HEK293T (cell line): ENCODE measurements at places on chromosomes 11 and 22.
A peak's percentile ranks its signal among the peaks of the same experiment; 100 is the strongest.

GRCh38 chr11:42239188-42239587 is 779.7 kb upstream of the LRRC4C start:
- no peak for DNase-seq

GRCh38 chr11:9143721-9144120 is 52.3 kb upstream of the SCUBE2 start:
- DNase-seq = no peak

DNA sequence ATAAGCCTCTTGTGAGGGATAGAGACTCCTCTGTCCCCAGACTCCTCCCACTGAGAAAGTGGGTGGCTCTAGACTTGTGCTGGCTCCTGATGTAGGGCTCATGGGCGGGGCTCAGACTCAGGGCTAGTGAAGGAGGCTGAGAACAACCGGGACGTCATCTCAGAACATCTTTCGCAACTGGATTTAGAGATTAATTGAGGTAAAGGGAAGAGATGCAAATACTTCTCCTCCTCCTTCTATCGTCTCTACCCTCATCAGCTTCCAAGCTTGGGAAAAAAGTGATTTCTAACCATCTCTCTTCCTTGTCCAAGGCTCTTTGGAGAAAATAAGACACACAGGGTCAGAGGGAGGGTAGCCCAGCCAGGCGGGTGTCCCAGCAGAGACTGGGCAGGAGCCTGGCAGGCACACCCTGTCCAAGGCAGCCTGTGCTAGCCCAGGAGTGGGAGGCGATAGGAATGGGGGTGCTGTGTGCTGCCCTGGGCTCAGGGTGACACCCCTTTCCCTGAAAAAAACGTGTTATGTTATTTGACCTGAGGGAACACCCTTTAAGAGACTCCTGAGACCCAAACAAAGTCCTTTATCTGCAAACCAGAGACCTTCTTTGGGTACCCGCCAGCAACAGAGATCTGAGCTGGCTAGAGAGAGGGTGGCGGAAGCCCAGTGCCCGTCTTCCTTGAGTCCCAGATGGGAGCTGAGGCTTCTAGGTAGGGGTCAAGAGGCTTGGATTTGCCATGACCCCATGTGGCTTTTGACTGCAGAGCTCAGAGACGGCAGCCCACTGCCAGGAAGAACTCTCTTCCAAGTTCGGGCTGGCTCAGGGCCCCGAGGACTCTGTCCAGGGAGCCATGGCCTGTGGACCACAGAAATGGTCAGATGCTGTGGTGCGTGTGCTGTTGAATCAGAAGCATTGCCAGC is 160.9 kb downstream of the ADAMTS15 start:
- no peak for DNase-seq

GRCh38 chr11:123083623-123084029 is 21.7 kb upstream of the HSPA8 start:
- peak; percentile 49 for DNase-seq

DNA sequence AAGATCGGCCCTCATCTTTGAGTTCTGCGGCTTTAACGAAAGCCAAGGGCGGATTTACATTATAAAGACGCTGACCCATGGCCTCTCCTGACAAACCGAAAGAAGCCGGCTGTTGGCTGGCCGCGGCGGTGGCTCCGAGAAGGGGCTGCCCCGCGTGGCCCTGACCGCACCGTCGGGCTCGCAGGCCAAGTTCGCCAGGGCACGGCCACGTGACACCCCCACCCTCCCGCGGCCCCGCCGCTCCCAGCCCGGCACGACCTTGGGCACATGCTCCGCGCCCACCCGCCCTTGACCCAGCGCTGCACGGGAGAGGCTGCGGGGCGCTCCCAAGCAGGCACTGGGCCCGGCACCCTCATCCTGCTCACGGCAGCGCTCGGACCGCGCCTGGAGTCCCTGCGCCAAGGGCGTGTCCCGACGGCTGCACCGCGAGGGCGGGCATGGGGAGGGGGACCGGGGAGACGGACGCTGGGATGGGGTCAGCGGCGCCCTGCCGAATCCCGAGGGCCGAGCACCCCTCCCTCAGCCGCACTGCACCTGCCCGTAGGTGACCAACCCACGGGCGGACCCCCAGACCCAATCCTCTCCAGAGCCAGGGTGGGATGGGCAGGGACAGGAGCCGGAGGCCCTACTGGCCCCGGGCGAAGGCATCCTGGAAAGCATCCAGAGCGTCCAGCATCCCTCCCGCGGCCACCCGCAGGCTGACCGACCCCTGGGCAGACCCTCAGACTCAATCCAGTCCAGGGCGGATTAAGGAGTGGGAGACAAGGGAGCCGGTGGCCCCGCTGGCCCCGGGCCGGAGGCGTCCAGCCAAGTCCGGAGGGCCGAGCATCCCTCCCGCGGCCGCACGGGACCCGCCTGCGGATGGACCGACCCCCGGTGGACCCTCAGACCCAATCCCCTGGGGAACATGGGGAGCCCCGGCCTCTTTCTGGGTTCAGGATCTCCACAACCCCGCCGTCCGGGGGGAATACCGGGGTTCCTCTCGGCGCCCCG is 759 bp downstream of the CPT1A start:
- no peak for DNase-seq

DNA sequence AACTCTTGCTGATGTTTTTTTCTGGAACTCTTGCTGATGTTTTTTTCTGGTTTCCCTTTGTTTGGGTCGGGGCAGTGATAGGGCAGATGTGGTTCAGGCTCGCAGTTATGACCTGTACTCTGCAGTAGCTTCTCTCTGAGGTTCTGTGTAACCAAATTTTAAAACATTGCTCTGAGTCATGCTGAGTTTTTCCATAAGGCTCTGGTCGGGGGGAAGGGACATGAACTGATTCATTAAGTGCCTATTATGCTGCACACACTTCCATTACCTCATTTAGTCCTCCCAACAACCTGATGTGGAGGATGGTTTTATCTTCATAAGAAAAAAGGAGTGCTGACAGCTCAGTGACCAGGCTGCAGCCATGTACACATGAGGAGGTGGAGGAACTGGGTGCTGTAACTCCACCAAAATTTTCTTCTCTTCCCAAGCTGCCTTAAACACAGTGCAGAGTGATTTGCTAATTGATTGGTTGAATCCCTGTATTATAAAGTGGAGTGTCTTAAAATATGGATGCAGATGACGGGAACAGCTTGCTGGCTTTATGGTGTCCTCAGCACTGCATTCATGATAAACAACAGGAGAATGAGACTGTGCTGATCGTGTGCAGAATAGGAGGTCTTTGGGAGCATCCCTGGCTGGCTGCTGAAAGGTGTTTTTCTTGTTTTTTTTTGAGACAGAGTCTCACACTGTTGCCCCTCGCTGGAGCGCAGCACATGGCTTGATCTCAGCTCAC is 19.1 kb downstream of the TNRC6B start:
- DNase-seq = no peak

DNA sequence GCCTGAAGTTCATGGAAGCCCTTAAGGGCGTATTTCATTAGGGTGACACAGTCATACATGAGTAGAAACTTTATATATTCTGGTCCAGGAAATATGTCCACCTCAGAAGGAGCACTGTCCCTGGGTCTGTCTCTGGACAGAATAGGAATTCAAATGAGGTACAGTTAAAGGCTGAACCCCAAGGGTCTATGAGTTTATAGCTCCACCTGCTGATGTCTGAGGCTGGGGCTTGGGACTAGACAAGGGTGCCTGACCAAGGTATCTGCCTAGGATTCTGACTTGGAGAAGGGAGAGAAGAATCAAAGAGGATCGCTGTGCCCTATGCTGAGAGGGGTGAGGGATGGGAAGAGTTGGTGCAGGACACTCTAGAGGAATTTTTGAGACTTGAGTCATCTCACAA is 14.9 kb downstream of the HEPHL1 start:
- no peak for DNase-seq

- no peak for DNase-seq
Observed at GRCh38 chr11:74025467-74026166, 16.7 kb upstream of the UCP3 start.

DNA sequence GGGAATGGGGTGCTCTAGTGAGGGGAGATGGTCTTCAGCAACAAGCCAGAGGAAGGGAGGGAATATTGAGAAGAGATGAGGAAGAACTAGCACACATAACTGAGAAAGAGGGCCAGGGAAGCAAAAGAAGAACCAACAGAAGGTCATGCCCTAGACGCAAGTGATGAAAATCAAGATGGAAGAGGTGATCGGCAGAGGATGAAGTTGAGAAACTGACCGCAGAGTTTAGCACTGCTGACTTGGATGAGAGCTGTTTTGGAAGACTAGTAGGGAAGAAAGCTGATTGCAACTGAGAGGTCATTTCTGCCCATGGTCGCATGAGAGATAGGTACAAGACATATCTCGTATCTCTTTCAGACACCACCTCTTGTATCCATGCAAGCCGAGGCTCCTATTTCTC is 2.9 kb downstream of the SPINDOC start:
- DNase-seq = no peak

GRCh38 chr11:40647295-40647694 is 812.2 kb downstream of the LRRC4C start:
- DNase-seq = no peak

GRCh38 chr22:17931400-17931825 is 92.9 kb downstream of the MICAL3 start:
- DNase-seq = no peak

- no peak for DNase-seq
Observed at GRCh38 chr11:122491509-122491908, 164.0 kb upstream of the UBASH3B start.

DNA sequence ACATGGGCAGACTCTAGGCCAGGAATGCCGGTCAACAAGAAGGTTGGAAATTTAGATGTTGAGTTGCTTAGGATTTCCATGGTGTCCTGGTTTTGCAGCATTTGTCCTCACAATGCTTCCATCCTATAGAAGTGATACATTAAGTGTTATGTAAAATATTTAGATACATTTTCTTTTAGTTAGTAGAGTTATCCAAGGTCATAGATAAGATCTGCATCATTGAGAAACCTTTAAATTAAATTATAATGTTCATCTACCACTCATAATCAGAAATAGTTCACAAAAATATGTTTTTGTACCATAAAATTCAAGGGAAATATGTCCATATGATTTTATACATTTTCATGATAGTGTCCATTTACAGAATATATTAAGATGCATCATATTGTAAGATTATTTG is at the start of gene OR51F1:
Gene OR51F1, minus strand, starts transcription at position 101 of the 400 bp plus-strand sequence. Its CDS starts 0 bp downstream, at position 101.
- no peak for DNase-seq

DNA sequence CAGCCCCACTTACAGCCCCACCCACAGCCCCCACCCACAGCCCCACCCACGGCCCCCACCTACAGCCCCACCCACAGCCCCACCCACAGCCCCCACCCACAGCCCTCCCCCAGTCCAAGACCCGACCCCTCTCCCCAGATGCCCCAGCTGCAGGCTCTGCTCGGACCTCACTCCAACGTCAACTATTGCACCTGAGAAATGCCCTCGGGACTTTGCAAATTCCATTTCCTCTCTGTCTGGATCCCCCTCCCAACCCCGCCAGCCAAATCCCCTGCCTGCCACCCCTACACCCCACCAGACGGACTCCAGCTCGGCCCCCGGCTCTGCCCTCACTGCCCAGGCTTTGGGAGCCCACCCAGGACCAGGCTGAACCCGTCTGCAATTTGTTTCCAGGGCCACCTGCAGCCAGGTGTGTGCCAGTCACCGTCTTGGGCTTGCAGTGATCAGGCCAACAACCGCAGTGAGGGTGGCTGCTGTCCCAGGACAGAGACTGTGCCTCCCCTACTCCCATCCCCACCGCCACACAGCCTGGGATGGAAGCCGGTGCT is 662.8 kb downstream of the BRD1 start:
- no peak for DNase-seq

DNA sequence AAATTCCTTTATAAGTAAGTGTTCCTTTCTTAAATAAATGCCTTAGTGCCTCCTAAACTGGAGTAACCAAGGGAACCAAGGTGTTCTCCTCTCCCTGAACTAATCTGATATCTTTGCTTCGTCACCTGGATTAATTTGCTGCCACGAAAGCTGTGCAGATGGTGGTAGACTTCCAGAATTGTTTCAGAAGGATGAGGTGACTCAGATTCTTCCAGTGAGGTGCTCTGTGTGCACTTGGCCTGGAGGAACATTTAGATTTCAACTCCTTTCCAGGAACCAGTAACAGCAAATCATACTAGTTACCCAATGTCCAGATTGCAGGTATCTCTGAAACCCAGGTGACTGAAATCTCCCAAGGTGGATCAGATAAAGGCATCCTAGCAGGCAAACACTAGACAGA is 181.9 kb downstream of the FAT3 start:
- no peak for DNase-seq

DNA sequence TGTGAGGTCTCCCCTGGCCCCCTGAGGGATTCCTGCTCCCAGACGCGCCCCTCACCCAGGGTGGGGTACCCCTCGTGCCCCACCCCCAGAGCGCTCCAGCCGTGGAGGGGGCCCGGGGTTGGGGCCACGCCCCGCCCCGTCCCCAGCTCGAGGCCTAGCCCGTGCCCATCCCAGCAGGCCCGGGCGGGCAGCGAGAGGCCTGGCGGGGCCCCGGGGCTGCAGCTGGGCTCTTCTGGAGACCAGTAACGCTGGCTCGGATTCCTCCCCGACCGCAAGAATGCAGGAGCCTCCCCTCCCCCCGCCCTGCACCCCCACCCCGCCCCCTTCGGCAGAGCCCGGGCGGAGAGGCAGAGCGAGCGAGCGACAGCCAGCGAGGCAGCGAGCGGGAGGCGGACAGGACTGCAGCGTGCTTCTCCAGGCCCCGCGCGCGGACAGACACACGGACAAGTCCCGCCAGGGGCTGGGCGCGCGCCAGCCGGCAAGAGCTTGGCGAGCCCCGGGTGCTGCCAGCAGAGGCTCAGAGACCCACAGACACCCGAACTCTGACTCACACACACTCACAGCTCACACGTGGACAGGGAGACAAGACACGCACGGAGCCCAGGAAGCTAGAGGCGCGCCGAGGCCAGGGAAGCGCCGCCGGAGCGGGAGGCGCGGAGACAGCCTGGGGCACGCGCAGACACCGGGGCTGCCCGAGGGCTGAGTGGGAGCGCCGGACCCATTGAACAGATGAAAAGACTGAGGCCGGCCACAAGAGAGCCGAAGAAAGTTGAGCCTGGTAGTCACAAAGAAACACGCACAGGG is 15.2 kb downstream of the BCL9L start:
- no peak for DNase-seq

DNA sequence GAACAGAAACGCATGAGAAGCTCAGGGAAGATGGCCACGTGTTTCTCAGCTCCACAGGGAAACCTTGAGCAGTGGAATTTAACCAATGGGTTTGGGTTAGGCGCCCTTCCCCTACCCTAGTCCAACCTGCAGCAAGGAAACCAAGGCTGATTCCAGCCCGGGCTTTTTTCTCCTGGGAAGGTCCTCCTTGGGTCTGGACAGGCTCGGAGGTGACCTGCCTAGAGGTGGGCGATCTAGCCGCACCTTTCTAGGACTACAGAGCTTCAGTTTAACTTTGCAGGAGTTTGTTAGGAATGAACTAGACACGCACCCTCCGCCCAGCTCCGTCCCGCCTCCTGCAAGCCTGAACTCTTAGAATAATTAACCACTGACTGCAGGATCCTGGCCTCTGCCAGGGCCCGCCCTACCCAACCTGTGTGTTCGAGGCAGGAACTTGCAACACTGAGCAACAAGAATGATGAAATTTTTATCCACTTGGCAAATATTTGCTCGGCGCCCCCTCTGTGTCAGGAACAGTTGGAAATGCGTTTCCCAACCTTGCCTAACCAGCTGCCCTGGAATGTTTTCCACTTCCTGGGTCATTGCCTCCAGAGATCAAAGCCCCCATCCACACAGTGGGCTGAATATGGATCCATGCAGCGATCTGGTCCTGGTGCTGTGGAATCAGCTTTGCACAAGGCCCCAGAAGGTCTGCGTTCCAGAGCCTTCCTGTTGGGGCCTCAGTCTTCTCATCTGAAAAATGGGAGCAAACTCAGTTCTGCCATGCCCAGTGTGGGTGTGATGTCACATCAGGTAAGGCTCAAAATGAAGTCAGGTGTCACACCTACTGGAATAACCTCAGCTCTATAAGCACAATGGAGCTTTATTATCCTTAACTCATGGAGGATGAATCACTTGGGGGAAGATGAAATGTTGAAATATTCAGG is 13.3 kb downstream of the MPST start:
- no peak for DNase-seq

GRCh38 chr11:45847911-45848316 is 639 bp downstream of the CRY2 start:
- peak; percentile 61 for DNase-seq
